Activated effector memory CD4-positive, alpha-beta T cell treated with anti-CD3 and anti-CD28 coated beads, Interleukin-2, amount 50 U/mL, for 16 hours (primary cell): ENCODE measurements at places on chromosomes 3 and 15.

GRCh38 chr3:134605556-134605955, 45.3 kb downstream of the KY start:
- no peak for DNase-seq

- no peak for DNase-seq
These were observed 48.5 kb upstream of the NR2C2 start for GRCh38 chr3:14898929-14899328.

- no peak for DNase-seq
These were observed 51.7 kb downstream of the OTOL1 start for GRCh38 chr3:161548301-161548700.

DNA sequence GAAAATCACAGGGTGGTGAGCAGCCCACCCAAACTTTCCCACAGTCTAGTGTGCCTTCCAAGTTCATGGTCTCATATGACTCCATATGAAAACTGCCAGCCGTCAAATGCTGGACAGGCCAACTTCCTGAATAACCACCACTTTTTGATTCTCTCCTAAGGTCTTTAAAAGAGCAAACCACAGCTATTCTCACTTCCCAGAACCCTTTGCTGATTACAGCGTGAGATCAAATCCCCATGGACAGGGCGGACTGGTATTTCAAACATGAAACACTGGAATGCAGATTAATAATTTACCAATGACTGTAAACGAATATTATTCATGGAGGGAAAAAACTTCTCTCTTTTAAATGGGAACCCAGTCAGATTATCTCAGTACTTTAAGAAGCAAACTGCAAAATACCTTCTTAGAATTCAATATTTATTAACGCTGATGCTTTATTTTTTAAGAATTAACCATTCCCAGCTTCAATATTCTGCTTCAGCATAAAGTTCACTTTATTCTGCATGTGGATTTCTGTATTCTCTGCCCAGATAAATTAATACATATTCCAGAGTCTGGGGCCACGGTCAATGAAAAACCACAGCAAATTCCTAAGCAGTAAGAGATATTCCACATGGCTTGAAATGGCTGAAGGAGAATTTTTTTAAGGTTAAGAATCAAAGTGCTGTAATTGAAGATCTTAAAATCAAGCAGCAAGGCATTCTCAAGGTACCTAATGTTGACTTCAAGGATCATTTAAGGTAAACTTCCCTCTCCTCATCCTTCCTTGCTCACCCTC, 42.9 kb downstream of the MYO1E start:
- DNase-seq = no peak

GRCh38 chr3:150220041-150220440, 188.1 kb upstream of the TSC22D2 start:
- no peak for DNase-seq

GRCh38 chr15:90097475-90097874, 4.8 kb downstream of the IDH2 start:
- peak; percentile 84 for DNase-seq

GRCh38 chr3:106860182-106860581, 517.1 kb upstream of the CCDC54 start:
- DNase-seq = no peak

- DNase-seq = peak; percentile 70
These were observed at the start of gene MYLK for GRCh38 chr3:123884203-123884831. MYLK (minus strand) TSS chr3:123884332; CDS start chr3:123793841, 90,491 bp downstream.

DNA sequence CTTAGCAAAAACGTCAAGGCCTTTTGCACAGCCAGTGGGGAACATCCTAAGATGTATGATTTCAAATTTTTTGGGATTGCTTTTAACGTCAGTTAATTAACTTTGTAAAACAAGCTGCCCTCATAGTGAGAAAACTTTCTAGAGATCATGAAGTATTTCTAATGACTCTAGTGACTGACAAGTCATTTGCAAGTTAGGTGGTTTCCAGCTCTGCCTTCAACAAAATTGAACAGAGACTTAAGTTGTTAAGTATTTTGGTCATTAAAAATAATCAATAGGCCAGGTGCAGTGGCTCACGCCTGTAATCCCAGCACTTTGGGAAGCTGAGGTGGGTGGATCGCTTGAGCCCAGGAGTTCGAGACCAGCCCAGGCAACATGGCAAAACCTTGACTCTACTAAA, 71.2 kb downstream of the CHDH start:
- no peak for DNase-seq

DNA sequence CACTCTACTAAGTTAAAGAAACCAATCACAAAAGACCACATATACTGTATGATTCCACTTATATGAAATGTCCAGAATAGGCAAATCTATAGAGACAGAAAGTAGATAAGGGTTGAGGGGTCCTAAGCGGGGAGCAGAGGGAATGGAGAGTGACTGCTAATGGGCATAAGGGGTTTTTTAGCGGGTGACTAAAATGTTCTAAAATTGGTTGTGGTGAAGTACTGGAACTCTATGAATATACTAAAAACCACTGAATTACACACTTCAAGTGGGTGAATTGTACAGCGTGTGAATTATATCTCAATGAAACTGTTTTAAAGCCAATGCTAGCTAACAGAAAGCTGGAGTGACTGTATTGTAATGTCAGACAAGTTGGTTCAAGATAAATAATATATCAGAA, 33.3 kb downstream of the KPNA1 start:
- no peak for DNase-seq

- no peak for DNase-seq
These were observed 47.3 kb downstream of the P3H2 start for GRCh38 chr3:190073264-190074008.

DNA sequence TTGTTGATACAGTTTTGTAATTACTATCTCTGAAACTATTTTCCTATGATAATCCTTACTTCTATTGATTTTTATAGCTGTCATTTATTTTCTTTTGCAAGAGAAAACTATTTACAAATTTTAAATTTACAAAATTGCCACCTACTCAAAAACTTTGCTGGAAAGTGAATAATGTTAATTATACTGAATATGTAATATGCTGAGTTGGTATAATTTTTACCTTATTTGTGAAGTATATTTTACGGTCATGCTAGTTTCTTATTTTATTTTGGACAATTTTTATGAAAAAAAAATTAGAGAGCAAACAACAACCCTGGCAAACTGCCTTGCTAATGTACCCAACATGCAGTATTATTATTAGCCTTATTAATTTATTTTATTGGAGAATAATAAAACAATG, 2.9 kb downstream of the KCNH8 start:
- DNase-seq = no peak

DNA sequence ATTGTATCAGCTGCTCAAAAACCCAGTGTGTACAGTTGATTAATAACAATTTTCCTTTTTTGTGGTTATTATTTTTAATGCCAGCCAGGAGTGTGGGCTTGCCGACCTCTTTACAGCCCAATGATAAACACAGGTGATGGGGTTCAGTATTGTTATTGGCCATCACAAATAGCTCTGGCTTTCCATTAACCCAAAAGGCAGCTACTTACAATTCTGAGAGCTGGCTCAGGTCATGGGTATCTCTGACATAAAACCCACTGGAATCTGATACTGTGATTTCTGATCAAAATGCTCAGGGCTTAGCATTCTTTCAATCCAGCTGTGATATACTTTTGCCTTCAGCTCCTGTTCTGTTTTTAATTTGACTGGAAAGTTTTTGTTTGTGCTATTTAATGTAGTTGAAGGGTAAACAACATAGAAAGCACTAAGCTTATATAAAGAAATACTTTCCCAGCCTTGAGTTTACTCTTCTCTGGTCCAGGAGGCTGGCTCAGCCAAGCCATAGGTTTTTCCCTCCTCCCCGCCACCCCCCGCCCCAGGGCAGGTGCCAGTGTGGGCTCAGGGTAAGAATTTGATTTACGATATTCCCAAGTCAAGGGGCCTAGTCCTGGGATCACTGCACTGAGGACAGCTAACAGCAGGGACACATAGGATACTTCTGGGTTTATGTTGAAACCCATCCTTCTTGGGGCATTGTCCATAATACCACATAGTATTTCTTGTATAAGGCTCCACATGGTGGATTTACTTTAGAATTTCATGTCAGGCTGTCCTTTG, 54.0 kb upstream of the MYZAP start:
- no peak for DNase-seq

DNA sequence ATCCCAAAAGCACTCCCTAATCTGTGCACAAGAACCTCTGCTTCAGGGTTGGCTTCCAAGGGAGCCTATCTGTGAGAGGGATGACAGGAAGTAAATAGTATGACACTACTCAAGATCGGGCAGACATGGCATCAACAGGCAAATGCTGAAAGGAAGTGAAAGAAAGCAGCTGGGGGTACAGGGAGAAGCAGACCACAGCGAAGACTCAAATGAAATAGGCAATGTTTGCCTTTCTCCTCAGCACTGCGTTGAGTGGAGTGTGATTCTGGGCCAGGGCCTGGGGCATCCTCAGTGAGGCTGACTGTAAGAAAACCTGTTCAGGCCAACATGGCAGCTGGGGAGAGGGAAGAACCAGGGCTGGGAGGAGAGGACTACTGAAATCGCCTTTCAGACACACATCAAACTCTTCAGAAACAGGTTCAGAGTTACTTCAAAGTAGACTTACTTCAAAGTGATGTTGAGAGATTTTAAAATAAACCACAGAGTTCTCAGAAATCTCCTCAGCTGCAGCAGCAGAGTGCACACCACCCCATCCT, 96.6 kb downstream of the SLC9A9 start:
- peak; percentile 63 for DNase-seq

DNA sequence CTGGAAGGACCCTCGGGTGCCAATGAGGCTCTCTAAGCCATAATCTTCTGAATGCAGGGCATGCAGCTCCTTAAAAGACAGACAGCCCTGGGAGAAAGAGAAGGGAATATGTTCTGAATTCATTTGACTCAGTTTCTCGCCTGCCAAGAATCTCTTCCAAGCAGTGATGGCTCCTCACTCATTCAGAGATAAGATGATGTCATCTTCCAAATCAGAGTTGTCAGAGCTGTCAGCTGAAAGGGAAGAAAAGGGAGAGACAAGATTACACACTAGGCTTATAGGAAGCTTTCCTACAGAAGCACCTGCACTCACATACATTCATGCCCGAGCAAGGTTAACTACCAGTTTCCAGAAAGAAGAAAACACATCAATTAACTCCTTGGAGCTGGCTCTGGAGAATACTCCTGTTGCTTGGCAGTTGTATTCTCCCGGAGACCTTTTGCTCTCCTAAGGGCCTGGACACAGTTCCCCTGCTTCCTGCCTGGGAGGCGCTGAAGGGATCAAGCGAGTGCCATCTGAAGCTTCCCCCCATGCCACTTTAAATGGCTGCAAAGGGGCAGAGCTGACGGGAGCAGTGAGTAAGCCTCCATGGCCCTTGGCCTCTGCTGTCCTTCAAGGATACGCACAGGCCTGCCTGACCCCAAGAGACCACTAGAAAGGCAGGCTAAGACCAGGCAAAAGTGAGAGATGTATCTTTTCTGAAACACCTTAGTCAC, 7.7 kb downstream of the RBM15B start:
- no peak for DNase-seq

GRCh38 chr3:107833043-107833442, 257.8 kb downstream of the CD47 start:
- no peak for DNase-seq

DNA sequence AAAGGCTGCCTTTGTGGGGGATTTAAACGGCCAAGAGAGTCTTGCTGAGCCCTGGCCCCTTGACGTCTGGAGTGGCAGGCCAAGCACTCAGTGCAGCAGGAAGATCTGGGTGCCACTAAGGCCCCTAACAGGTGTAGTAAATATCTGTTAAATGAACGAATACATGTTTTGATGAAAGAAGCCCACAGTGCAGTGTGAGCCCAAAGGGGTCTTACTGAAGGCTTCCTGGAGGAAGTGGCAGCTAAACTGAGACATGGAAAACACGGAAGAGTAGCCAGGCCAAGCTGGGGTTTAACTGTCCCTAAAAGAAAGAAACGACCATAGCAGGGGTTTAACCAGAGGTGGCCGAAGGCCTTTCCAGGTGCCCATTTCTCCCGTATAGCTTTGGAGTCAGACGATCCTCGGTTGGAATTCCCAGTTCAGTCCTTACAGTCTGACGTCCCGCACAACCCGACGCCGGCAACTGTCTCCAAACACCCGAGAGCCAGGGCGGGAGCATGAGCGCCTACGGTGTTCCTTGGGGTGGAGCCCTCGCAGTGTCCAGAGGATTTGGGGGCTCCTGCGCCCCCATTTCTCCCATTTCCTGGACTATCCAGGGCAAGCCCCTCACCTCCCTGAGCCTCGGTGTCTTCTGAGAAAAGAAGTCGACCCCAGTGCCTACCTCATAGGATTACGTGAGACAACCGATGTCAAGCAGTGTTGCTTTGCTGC, 910 bp upstream of the ABHD6 start:
- no peak for DNase-seq

- DNase-seq = no peak
These were observed 290.6 kb downstream of the ROBO1 start for GRCh38 chr3:79477242-79477641.

- DNase-seq = no peak
These were observed 11.4 kb upstream of the PEX5L start for GRCh38 chr3:180048103-180048502.

DNA sequence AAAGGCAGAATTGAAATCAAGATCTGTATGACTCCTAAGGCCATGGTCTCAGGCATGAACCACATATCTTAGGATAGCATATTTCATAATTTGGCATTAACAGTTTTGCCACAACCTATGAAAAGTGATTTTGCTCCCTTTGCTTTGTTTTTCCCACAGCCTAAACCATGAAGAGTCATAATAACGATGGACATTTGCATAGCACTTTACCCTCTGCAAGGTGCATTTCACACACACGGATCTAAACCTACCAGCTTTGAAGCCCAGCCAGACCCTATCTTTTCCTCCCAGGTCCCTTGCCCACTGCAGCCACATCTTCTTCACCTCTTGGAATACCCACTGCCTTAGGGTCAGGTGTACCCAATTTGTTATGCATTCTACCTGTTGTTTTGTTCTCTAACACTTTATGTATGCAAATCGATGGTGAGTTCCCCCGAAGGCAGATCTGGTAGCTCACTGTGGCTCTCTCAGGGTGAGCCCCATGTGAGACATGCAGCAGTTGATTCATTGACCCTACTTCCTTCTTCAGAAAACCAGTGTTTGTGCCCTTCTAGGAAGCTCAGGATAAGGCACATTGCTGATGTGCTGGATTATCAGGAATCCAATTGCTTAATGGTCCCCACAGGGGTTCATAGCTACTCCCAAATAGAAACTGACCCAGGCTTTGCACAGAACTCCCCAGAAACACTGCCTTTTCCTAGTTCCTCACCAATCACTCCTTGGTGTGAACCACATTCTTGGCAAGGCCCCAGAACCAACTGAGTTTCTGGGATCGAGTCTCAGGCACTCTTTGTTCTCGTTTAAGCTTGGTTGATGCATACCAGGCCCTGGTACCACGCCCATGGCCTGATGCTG, 8.7 kb downstream of the ARHGAP31 start:
- no peak for DNase-seq

GRCh38 chr3:123153125-123154019, 48.4 kb upstream of the SEC22A start:
- DNase-seq = no peak

DNA sequence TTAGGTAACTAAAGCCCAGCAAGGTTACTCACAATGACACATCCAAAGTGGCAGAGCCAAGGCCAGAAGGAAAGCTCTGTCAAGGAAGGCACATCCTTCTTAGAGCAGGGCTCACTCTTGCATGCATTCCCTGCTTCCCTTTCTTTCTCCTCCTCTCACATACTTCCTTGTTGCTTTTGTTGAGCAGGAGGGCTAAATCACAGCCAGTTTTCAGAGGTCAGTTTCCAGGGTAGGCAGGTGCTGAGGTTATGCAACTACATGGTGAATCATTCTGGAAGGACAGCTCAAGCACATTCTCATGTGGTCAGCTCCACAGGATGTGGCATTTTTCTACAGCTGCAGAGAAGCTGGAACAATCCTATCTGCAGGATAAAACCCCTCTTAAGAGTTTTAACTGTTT, 275.6 kb downstream of the ZNF621 start:
- no peak for DNase-seq
